ENCODE measurements at places on chromosomes 3 and 15. TPM values are rescaled to one million over a fixed set of nuclear protein-coding genes. Genes with fewer than 3 reads are reported as not detected.

- no peak for DNase-seq
Measured at GRCh38 chr3:18208856-18209255, 216.3 kb downstream of the SATB1 start.

DNA sequence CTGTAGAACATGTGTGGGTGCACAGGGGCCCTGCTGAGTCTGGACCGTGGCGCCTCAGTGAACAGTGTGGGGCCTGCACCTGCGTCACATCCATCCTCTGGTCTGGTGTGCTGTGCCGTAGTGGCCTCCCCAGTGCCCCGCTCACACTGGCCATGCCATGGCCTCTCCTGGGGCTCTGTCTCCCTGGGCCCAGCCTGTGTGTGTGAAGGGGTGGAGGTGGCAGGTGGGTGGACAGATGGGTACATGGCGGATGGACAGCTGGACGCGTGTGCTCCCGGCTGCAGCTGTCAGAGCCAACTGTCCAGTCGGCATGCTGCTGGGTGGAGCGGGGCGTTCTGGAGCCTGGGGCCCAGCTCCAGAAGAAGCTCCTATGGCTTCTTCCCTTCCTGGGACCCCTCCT, 17.8 kb downstream of the PLXNA1 start:
- DNase-seq, result no peak

GRCh38 chr15:52709187-52709981, 30.2 kb upstream of the ATOSA start:
- peak; percentile 84 for DNase-seq

- DNase-seq, result no peak
Measured at GRCh38 chr3:119091936-119092677, 53.9 kb upstream of the TEX55 start.

The IL16 gene
- total RNA-seq, result 0.09 TPM

- no peak for DNase-seq
Measured at GRCh38 chr3:134801204-134801958, 6.3 kb downstream of the EPHB1 start.

- DNase-seq, result no peak
Measured at GRCh38 chr15:39149636-39150150, 431.2 kb upstream of the THBS1 start.

DNA sequence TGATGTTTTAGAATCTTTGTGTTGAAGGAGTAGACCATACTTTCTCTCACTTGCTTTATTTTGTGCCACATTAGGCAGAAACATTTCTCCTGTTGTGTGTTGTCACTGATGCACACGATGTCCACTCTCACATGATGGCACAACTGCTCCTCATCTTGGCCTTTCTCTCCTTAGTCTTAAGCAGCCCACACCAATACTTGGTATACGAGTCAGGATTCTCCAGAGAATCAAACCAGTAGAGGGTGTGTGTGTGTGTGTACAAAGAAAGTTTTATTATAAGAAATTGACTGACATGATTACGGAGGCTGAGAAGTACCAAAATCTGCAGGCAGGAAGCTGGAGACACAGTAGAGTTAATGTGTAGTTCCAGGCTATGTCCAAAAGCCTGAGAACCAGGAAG, 187.1 kb downstream of the ALCAM start:
- no peak for DNase-seq

DNA sequence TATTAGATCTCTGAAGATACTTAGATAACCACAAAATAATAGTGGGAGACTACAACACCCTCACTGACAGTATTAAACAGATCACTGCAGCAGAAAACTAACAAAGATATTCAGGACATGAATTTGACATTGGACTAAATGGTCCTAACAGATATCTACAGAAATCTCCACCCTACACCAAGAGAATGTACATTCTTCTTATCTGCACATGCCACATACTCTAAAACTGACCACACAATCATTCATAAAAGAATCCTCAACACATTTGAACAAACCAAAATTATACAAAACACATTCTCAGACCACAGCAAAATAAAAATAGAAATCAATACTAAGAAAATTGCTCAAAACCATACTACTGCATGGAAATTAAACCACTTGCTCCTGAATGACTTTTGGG, 116.3 kb downstream of the DTWD1 start:
- DNase-seq, result no peak

- no peak for DNase-seq
Measured at GRCh38 chr3:8647137-8647985, 2.8 kb upstream of the SSUH2 start.

The HAPLN3 gene
- total RNA-seq, result 76.2 TPM

DNA sequence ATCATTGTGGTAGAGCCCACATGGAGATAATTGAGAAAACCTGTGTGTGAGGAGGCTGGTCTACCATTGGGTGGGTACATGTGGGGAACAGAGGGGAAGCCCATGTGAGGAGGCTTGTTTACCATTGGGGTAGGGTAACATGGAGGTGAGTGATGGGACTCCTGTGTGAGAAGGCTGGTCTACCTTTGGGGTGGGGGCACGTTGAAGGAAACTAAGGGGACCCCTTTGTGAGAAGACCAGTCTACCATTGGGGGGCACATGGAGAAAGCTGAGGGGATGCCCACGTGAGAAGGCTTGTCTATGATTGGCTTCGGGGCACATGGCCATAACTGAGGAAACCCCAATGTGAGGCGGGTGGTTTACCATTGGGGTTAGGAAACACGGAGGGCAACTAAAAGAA, 158.5 kb downstream of the FBLN2 start:
- DNase-seq, result no peak

The KAT2B gene
- total RNA-seq, result 1.4 TPM

- DNase-seq, result no peak
Measured at GRCh38 chr3:1087066-1087560, 5.7 kb upstream of the CNTN6 start.

GRCh38 chr3:75136100-75136897, 521.8 kb upstream of the CNTN3 start:
- DNase-seq, result no peak

The CGNL1 gene
- 72.7 TPM for total RNA-seq

- no peak for DNase-seq
Measured at GRCh38 chr3:150220799-150221198, 187.3 kb upstream of the TSC22D2 start.

- no peak for DNase-seq
Measured at GRCh38 chr3:158532099-158532734, 38.8 kb upstream of the MLF1 start.

GRCh38 chr3:156910022-156910421, 83.9 kb downstream of the LEKR1 start:
- no peak for DNase-seq

The ABCC5 gene
- total RNA-seq, result 36.6 TPM

All from H1 (cell line).